ENCODE measurements at places on chromosomes 12 and 14.

DNA sequence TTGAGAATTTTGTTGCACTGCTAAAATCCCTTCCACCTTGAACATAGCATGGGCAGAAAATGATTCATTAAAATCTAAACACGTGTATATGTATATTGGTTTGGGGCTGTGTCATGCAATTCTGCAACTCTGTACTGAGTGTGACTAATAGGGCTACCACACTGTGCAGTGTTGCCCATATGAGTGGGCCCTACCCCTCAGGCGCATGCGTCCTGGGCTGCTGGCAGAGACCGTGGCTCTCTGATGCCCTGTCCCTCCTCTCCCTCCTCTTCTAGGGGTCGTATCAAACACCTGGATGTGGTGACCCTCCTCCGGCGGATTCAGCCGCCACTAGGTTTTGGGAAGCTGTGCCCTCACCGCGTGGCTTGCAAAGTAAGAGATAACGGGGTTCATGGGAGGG is 128.4 kb upstream of the FKBP4 start:
- no peak for DNase-seq

GRCh38 chr14:22837114-22837749 is 847 bp downstream of the MMP14 start:
- peak; percentile 73 for DNase-seq

DNA sequence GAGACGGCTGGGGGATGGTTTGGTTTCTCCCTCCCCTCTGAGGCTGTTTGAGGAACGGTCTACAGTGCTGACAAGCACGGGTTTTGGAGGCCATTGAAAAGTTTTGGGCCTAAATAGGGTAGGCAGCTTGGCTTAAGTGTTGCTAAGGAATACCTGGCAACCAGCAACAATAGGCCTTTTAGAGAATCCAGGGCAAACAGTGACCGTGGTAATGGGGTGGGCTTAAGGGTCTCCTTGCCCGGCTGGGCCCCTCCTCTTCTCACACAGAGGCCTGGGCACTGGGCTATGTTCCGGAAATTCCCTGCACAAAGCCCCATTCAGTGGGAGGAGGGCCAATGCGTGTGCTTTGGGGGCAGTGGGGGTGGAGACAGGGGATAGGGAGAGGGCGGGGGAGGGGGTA is 55.4 kb downstream of the ASCL1 start:
- DNase-seq = peak; percentile 70

DNA sequence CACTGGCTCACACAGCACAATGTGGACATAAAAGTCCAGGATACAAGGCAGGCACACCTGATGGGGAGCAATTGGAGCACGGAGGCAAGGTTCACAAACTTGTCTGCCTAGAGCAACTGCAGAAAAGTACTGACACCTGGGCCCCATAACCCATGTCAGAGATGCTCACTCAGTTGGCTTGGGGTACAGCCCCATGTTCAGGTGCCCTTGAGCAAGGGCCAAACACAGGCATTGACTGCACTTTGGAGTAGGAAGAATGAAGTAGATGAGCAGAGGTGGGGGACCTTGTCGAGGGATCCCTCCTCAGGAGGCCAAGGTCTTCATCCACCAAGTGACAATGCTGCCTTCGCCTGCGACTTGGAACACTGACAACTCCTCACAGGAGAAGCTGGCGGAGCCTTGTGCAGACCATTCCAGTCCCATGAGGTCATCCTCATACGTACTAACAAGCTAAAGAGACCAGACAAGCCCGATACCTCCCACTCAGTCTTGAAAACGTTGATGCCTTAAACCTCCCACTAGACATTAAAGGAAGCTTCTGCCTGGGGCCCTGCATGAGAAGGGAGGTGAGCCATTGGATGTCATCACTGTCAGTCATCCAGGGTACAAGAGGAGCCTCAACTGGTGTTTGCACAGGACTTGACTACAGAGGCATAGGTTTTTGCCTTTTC is 42.5 kb upstream of the C14orf180 start:
- no peak for DNase-seq

GRCh38 chr14:100078216-100078803 is 13.1 kb downstream of the EVL start:
- no peak for DNase-seq

- DNase-seq = no peak
Observed at GRCh38 chr14:20611277-20611676, 20.1 kb upstream of the RNASE12 start.

- no peak for DNase-seq
Observed at GRCh38 chr12:28130625-28131598, 59.3 kb upstream of the CCDC91 start.

- DNase-seq = peak; percentile 37
Observed at GRCh38 chr12:101086490-101087135, 123.4 kb downstream of the SLC5A8 start.

GRCh38 chr12:9794484-9795093 is 32.7 kb upstream of the KLRF1 start:
- DNase-seq = no peak

DNA sequence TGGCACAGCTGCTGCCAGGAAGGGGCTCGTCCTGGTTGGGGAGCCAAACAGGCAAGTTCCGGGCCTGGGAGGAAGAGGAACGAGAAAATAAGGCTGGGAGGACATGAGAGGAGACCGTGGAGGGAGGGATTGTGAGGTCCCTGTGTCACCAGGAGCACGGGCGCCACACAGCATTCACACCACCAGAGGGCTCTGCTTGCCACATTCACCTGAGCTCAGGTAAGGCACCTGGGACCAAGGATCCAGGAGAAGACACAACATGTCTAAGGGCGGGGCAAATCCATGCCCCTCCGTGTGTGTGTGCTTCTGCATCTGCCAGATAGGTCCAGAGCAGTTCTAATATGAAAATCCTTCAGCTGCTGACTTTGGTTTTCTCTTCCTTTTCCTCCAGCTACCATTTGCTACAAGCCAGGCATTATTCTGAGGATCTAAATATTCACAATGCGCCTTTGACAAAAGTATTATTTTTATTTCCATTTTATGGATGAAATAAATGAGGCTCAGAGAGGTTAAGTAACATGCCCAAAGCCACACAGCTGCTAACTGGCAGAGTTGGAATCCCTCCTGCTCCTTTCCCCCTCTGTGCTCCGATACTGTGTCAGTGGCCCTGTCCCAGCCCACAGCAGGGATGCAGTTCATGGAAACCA is 14.6 kb downstream of the RAPGEF3 start:
- DNase-seq = peak; percentile 94

DNA sequence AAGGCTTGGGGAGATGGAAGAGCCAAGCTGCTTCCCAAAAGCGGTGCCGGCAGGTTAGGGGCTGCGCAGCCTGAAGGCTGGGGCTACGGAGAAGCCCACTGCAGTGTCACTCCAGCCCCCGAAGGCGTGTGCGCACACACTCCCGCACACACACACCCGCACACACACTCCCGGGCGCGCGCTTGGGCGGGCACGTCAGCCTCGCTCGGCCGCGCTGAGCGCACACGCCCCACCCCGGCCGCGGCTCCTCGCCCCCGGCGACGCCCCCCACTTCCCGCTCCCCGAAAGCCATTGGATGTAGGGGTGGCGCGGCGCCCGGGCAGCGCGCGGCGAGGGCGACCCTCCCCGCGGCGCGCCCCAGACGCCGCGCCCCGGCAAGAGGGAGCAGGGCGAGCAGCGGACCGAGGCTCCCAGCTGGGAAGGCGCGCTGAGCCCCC is at the start of gene KCNK10:
TSS of gene KCNK10 (minus strand) at position 184 of the 437 bp plus-strand sequence. CDS start 471 bp downstream, outside the sequence.
- peak; percentile 60 for DNase-seq

- DNase-seq = peak; percentile 43
Observed at GRCh38 chr12:67651132-67651695, 2.7 kb downstream of the DYRK2 start.

DNA sequence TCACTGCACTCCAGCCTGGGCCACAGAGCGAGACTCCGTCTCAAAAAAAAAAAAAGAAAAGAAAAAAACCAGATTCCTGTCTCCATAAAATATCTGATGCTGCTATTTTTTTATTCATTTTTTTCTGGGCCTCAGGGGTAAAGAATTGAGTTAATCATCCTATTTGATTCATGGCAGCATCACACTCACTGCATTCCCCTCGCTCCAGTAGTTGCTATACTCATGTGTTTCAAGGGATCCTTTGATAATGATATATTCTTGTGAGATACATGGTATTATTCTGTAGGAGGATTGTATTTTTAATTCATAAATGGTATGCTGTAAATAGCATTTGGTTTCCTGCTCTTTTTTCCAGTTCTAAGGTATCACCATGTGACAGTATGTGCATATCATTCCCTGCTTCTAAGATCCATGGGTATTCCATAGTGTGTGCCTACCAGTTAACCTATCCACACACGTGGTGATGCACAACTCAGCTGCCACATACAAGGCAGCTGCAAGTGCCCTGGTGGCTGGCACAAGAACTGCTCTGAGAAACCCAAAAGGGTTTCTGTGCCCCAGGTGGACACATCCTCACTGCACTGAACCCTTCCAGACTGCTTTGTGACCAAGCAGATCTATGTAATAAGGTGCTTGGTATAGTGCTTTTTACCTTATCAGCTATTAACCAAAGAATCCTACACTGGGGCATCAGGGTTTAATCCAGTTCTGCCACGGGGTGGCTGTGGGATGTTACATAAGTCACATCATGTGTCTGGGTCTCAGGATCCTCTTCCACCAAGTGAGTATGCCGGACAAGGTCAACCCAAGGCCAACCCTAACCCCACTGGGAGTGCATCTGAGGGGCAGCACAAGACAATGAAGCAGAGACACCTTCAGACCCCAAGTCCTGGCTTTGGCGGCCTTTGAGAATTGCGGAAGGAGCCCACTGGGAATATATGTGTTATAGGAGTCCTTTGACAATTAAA is 74.6 kb downstream of the ZFP36L1 start:
- DNase-seq = peak; percentile 53

DNA sequence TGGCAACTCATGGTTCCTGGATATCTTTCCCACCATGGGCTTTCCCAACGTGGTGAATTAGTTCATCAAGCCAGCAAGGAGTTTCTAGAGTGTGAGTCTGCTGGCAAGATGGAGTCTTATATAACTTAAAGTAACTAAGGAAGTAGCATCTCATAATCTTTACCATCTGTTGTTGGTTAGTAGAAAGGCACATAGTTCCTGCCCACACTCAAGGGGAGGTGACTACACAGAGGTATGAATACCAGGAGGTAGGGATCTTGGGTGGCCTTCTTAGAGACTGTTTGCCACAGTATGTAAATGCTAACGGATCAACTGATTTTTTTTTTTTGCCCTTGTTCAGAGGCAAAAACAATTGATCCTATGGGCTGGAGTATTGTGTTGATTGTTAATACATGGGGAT is 446.9 kb downstream of the ATP23 start:
- DNase-seq = no peak

GRCh38 chr14:93171376-93171775 is 13.3 kb downstream of the MOAP1 start:
- DNase-seq = no peak

DNA sequence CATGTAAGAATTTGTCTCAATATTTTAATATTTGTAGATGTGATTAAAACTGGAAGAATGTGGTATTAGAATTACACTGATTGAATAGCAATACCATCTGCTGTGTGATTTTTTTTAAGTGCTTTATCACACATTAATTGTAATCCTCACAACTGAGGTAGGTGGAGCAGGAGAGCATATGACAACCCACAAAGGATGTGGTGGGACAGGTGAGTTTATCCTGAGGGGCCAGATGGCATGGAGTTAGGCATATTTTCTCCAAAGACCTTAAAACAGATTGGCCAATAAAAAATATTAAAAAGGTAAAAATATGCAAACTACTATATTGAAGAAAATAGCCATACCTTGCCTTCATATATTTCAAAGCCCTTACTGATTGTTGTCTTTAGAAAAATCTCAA is 7.8 kb downstream of the LRRC10 start:
- peak; percentile 35 for DNase-seq

- DNase-seq = no peak
Observed at GRCh38 chr14:103216857-103217256, 93.6 kb downstream of the TNFAIP2 start.

GRCh38 chr14:91063119-91063518 is 2.7 kb upstream of the RPS6KA5 start:
- no peak for DNase-seq

DNA sequence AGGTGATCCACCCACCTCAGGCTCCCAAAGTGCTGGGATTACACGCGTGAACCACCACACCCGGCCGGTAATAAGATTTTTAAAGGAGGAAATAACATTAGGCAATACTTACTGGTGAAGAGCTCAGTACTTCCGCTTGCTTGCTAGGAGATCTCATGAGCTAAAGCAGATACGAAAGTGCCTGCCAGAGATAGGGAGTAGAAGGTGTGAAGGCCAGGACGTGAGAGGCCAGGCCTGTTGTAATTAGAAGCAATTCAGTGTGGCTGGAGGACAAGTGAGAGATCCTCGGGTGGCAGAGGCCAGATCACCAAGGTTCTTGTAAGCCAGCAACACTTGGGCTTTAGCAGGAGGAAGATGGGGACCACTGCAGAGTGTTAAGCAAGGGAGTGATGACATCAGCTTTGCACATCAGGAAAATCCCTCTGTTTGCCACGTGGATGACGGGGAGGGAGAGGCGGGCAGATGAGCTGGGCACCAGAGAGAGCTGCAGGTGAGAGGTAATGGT is 7.6 kb downstream of the TECPR2 start:
- DNase-seq = no peak

GRCh38 chr12:88552610-88553079 is 27.6 kb downstream of the KITLG start:
- DNase-seq = no peak

DNA sequence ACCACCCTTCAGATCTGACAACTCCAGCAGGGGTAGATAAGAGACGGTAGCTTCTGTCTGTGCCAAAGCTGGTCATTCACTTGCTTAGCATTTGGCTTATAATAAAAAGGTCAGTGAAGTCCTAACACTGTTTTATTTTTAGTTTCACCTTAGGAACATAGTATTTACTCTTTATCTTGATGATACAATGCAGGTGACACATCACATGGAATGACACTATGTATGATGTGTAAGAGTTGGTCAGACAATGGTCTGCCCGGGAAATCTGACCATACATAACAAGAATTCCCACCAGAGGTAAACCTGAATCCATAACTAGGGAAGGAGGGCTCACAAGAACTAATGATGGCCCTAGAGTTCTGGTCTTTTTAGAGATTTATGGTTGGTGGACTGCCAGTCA is 66.6 kb downstream of the IFNG start:
- DNase-seq = no peak

DNA sequence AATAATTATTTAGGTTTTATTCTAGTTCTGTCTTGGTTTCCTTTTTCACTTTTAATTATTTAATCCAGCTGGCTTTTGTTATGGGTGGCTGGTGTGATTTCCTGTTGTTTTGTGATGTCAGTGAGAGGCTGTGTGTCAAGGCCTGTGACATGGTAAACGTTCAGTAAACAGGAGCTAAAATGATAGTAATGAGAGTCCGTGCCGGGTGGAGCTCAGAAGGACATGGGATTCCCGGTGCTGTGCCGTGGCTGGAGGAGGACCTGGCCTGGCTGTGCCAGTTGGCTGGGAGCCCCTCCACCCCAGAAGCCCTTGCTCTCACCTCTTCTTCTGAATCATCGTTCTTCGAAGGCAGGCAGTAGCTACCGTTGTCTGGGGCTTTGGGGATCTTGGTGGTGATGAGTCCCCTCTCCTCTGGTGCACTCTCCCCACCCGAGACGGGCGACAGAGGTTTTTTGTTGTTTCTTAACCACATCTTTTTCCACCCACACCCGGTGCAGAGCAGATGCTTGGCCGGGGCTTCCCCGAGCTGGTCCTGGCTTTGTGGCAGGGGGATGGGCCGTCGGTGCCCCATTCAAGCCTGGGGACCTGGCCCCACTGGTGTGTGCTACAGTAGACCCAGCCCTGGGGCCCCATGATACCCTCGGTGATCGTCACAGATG is 29.1 kb downstream of the SH2B3 start:
- peak; percentile 41 for DNase-seq

Measured in GM23338 (cell line).